Esophagus muscularis mucosa (tissue), 4 donors: ENCODE measurements at places on chromosomes 7 and 10. TPM values are rescaled to one million over a fixed set of nuclear protein-coding genes. Genes with fewer than 3 reads are reported as not detected.

The OR2A1 gene
- 0.26 TPM for total RNA-seq

The PRKG1 gene
- 24.5 TPM for total RNA-seq

- H3K4me3 ChIP-seq, result no peak overlapping the region
- H3K4me1 ChIP-seq, result peaks cover 15% of the 10 kb centered on the region
- H3K36me3 ChIP-seq, result no peaks in the 10 kb centered on the region
- no peak overlapping the region for H3K27ac ChIP-seq
- no peak for DNase-seq
- H3K27me3 ChIP-seq, result peaks cover 98% of the 10 kb centered on the region
Observed at GRCh38 chr7:155509359-155509724, 37.0 kb downstream of the CNPY1 start.

DNA sequence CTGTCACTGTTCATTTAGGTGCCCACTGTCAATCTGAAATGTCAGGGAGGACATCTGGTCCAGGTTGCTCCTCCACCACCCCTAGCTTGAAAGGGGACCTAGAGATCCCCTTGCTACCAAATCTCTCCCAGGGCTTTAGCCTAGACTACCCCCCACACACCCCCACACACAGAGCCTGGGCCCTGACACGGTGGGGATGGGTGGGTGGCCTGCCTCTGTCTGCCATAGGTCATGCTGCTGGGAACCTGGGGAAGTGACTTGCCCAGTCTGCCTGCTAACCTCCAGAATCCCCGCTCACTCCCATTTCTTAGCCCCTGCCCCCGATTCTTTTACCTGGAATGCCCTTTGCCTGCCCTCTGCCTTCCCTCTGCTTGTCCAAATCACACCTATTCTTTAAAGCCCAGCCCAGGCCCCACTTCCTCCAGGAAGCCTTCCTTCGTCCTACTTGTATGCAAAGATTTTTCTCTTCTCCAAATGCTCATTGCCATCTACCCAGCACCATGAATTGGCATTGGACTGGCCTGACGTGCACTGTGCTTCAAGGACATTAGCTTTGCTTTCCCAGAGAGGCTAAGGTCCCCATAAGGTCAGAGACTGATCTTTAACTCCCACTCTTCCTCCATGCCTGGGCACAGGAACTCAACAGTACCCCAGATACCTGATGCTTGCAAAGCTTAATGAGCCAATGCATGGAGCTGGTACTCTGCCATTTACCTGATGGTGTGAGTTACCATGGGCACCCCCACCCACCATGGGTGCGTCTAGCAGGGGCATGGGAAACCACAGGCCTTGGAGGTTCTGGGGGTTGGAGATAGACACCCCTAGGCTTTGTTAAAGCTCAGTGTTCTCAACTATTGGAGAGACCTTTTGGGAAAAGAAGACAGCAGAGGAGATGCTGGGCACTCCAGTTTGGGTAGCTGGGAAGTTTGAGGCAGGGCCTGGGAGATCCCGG, 2.0 kb upstream of the SMARCD3 start:
- H3K27me3 ChIP-seq, result no peaks in the 10 kb centered on the region
- no peak for DNase-seq
- H3K4me1 ChIP-seq, result peaks cover 71% of the 10 kb centered on the region
- H3K27ac ChIP-seq, result peak overlapping the region; percentile 97
- no peaks in the 10 kb centered on the region for H3K36me3 ChIP-seq

- H3K27ac ChIP-seq, result no peak overlapping the region
- no peak overlapping the region for H3K4me3 ChIP-seq
- H3K4me1 ChIP-seq, result no peaks in the 10 kb centered on the region
- DNase-seq, result no peak
- H3K36me3 ChIP-seq, result peaks cover 89% of the 10 kb centered on the region
- no peaks in the 10 kb centered on the region for H3K27me3 ChIP-seq
Observed at GRCh38 chr10:133294189-133294588, 14.5 kb downstream of the TUBGCP2 start.

- H3K27ac ChIP-seq, result no peak overlapping the region
- H3K36me3 ChIP-seq, result no peaks in the 10 kb centered on the region
- no peaks in the 10 kb centered on the region for H3K27me3 ChIP-seq
- H3K4me1 ChIP-seq, result peaks cover 53% of the 10 kb centered on the region
- no peak overlapping the region for H3K4me3 ChIP-seq
Observed at GRCh38 chr10:122471531-122472177, 10.3 kb downstream of the HTRA1 start.

GRCh38 chr10:29473406-29474100, 161.2 kb downstream of the SVIL start:
- peaks cover 90% of the 10 kb centered on the region for H3K4me1 ChIP-seq
- no peak overlapping the region for H3K4me3 ChIP-seq
- peaks cover 69% of the 10 kb centered on the region for H3K36me3 ChIP-seq
- DNase-seq, result no peak
